ENCODE measurements at places on chromosomes 4 and X.

GRCh38 chr4:84110040-84110439 lies 389.1 kb downstream of the NKX6-1 start:
- DNase-seq, result no peak

- no peak for DNase-seq
Measured at GRCh38 chr4:99763635-99764101, 53.0 kb upstream of the DAPP1 start.

GRCh38 chr4:8439168-8439567 lies 1.4 kb downstream of the ACOX3 start:
- no peak for DNase-seq

GRCh38 chr4:141427726-141428296 lies 207.1 kb downstream of the ZNF330 start:
- no peak for DNase-seq

- no peak for DNase-seq
Measured at GRCh38 chrX:49120091-49120490, 3.4 kb downstream of the GPKOW start.

DNA sequence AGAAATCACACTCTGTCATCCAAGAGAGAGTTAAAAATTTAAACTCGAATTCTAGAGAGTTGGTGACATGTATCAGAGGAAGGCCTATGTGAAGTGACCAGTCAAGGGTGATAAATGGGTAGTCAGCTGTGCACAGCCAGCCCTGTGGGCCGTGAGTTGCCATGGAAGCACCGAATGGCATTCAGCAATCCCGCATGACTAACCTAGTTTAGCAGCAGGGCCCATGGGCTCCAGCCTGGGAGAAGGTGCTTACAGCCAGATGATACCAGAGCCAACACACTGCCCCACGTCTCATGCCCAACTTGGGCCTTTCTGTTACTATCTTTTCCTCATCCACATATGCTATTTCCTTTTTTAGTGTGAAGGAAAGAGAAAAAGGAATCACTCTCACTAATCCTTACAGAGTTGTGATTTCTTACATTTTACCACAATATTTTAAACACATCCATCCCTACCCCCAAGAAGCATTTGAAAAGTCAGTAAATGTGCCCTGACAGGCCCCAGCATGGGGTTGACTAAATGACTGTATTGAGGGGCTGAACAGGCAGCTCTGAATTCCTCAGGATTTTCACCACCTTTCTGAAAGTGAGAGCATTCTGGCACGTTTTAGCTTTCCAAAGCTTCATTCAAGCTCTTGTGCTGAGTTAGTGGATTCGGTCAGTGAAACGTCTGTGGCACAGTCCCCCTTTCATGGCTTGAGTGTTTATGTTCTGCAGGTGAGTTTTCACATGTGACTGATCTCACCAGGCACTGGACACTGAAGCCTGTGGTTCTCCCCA lies 104.2 kb downstream of the AFF1 start:
- no peak for DNase-seq

- DNase-seq, result no peak
Measured at GRCh38 chrX:37995428-37995827, 10.9 kb upstream of the SYTL5 start.

DNA sequence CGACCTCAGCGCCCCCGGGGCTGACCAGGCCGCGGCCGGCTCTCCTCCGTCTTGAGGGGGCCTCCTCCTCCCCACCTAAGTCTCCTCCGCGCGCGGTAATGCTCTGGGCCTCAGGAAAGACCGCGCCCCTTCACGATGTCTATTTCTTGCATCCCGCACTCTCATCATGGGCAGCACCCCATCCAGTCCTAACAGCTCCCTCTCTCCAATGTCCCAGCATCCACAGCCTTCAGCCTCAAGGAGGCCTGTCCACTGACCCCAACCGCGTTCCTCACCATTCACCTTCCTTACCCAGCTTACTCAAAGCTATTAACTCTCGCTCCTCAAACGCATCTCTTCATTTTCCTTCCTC lies 77.5 kb downstream of the MAGED4 start:
- no peak for DNase-seq

DNA sequence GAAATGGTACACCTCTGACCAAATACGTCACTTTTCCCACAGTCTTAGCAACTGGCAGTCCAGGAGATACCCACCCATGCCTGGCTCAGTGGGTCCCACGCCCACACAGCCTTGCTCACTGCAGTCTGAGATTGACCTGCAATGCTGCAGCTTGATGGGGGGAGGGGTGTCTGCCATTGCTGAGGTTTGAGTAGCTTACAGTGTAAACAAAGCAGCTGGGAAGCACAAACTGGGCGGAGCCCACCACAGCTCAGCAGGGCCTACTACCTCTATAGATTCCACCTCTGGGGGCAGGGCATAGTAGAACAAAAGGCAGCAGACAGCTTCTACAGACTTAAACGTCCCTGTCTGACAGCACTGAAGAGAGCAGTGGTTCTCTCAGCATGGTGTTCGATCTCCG lies 52.7 kb downstream of the AMER1 start:
- no peak for DNase-seq

DNA sequence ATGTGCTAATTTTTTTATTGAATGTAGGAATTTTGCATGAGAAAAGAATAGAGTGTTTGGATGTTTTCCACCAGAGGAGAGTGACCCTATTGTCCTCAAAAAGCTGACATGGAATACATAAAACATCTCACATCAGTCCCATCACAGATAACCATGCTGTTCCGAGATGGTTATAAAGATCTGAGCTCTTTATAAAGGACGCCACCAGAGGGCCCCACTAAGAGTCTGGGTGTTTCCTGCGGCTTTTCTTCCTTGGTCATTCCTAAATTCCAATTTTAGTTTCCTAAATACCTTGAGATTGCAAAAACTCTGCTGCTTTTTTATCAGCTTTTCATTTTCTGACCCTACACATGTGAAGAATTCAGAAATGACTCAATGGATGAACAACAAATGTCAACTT lies 504.5 kb upstream of the FRG1 start:
- no peak for DNase-seq

DNA sequence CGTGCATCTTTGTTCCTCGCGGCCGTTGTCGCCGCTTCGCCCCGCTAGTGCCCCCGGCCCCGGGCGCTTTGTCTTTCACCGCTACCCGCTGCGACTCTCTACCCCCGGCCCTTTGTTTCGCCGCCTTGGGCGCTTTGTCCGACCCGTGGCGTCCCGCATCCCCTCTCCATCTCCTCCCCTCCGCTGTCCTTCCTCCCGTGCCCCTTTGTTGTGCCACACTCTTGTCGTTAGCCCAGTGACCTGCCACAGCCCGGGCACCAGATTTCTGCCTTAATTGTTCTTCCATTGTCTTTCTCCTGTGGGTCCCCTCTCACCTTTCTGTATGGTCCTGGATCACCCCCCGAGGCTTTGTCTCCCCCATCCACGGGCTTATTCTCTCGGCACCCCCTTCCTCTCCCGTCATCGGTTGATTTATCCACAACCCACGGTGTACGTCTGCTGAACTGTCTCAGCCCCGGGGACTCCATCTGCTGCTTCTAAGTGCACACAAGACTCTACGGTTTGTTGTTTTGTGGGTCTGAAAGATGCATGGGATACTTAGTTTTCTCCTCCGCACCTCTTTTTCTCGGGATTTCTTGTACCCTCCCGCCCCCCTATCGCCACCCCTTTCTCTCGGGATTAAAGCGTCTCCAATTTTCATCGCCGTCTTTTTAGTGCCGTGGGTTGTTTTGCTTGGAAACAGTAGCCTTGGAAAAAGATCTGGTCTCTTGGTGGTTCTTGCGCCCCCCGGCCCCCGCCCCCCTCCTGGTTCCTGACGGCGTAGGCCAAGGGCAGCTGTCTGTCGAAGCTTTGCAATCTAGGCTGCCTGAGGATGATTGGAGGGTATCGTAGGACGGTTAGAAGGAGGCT lies 783 bp downstream of the RBPJ start:
- DNase-seq, result no peak

- no peak for DNase-seq
Measured at GRCh38 chr4:182831376-182831775, 85.8 kb downstream of the DCTD start.

GRCh38 chr4:117908306-117909207 lies 125.7 kb upstream of the NDST3 start:
- DNase-seq, result no peak

GRCh38 chr4:14254252-14254651 lies 626.7 kb upstream of the BOD1L1 start:
- DNase-seq, result no peak

- DNase-seq, result no peak
Measured at GRCh38 chrX:109822861-109823260, 89.8 kb upstream of the ACSL4 start.

GRCh38 chr4:1802151-1802715 lies 9.1 kb downstream of the FGFR3 start:
- no peak for DNase-seq

GRCh38 chr4:140691369-140691768 lies 64.8 kb downstream of the TBC1D9 start:
- DNase-seq, result no peak

DNA sequence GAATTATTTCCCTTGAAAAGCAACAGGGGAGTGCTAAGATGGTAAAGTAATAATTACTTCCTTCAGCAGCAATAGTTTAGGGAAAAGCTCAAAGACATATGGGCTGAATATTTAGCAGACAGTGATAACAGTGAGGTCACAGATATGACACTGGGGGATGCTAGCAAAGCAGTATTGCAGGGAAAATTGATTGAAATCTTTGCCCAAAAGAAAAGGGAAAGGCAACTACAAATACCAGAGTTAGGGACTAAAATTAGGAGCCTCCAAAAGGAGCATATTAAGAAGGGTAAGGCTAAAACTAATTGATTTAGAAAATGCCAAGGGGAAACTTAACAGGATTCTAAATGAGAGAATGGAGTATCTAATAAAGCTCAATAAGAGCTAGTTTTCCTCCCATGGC lies 1191.3 kb upstream of the TENM3 start:
- no peak for DNase-seq

GRCh38 chr4:121484633-121485032 lies 103.8 kb upstream of the QRFPR start:
- no peak for DNase-seq

GRCh38 chrX:70970482-70970995 lies 39.6 kb upstream of the SLC7A3 start:
- no peak for DNase-seq

DNA sequence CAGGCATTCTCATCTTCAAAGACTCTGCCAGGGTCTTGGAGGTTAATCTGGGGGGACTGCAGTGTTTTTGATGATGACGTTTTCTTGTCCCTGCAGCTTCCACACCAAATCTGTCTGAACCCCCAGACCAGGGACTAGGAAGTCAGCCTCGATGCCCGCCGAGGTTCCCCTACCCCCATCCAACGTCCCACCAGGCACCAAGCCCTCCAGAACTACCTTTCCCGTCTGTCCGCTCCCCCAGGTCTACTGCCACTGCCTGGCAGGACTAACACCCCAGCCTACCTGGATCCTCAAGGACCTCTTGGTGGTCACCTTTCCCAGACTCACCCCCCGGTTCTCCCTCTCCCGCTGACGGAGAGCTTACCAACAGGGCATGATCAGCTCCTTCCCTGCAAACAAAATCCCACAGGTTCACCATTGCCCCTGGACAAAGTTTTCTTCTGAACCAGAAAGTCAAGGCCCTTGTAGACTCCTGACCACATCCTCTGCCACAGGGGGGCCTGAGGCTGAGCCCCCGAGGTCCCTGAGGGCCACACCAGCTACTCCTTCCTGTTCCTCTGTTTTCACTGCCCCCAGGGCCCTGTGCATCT lies 40.9 kb downstream of the HMX1 start:
- DNase-seq, result no peak

DNA sequence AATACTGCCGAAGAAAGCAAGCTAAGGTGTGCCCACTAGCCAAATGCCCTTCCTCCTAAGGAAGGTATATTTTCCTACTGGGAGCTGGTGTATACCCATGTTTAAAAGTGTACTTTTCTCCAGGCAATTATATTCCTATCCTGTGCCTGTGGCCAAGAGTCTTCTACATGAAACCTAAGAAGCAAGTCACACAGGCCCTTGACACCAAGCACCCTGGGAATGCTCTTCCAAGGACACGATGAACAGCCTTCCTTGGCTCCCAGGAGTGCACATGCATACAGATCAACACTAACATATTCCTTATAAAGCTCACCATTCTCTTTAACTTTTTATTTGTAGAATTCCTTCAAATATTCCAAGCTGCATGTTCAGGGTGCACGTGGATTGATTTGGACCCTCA lies 17.3 kb upstream of the ARHGAP6 start:
- DNase-seq, result no peak

DNA sequence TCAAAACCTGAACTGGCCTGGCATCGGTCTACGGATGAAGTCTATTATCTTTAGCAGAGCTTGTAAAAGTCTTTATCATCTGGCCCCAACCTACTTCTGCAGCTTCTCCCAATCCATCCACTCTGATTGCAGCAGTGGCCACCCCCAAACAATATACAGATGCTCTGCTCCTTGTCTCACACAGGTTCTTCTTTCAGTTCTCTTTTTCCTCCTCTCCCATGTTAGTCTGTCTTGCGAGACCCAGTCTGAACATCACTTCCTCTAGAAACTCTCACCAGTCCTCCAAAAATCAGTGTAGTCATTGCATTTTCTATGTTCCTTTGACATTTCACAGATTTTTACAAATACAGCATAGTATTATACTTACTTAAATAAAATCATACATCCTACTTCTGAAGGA lies 163.0 kb downstream of the FRMPD4 start:
- DNase-seq, result no peak

DNA sequence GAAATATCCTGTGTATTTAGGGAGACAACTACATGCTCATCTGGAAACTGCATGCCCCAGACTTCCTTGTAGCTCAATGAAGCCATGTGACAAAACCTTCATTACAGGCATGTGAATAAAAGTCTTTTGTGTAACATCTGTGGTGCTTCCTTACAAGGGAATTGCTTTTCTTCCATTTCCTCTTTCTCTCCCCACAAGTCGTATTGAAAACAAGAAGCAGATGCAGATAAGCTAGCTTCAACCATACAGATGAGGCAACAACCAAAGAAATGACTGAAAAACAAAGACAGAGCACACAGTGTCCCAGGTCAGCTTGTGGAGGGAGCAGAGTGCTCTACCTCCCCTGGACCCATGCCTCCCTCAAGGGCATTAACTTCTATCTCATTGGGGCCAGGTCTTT lies 115.8 kb upstream of the INPP4B start:
- DNase-seq, result no peak

DNA sequence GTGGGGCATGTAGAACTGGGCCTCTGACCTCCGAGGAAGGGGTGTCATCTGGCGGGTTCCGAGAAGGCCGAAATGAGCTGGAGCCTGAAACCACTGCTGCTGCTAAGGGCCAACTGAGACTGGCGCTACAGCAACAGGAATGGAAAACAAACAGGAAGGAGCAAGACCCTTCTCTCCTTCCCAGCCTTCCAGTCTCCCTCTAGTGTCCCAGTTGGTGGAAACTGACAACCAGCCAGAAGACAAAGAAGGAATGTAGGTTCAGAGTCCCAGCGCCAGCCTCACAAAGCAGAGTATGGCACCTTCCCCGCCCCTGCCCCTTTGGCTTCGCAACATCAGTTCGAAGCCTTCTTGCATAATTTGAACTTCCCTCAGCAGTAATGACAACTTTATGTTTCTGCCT lies 24.4 kb upstream of the PDZD4 start:
- DNase-seq, result no peak

- no peak for DNase-seq
Measured at GRCh38 chrX:331825-332495, 13.4 kb upstream of the GTPBP6 start.

Data from activated T-helper 1 cell treated with Interleukin-2 at 50 U/mL for 16 hours (primary cell).